ENCODE measurements at places on chromosomes 13 and 19. TPM values are rescaled to one million over a fixed set of nuclear protein-coding genes. Genes with fewer than 3 reads are reported as not detected.
A peak's percentile ranks its signal among the peaks of the same experiment; 100 is the strongest.

Gene CPT1C
- 14.1 TPM for total RNA-seq

GRCh38 chr13:77784515-77784914, 87.0 kb downstream of the SLAIN1 start:
- no peak for DNase-seq

- DNase-seq, result peak; percentile 72
These were observed 22.0 kb downstream of the GPX4 start for GRCh38 chr19:1125601-1126467.

GRCh38 chr13:26820871-26821270, 60.3 kb upstream of the GPR12 start:
- DNase-seq, result no peak

GRCh38 chr13:33004511-33004910, 11.7 kb upstream of the KL start:
- DNase-seq, result peak; percentile 71

GRCh38 chr13:48831248-48831647, 144.5 kb upstream of the FNDC3A start:
- DNase-seq, result no peak

Gene ERICH4
- not detected for total RNA-seq

Gene SYT3
- total RNA-seq, result under 0.01 TPM

- peak; percentile 13 for DNase-seq
These were observed 27.9 kb upstream of the PARP4 start for GRCh38 chr13:24540236-24541126.

GRCh38 chr13:44184740-44185139, 188.9 kb upstream of the SERP2 start:
- DNase-seq, result no peak

DNA sequence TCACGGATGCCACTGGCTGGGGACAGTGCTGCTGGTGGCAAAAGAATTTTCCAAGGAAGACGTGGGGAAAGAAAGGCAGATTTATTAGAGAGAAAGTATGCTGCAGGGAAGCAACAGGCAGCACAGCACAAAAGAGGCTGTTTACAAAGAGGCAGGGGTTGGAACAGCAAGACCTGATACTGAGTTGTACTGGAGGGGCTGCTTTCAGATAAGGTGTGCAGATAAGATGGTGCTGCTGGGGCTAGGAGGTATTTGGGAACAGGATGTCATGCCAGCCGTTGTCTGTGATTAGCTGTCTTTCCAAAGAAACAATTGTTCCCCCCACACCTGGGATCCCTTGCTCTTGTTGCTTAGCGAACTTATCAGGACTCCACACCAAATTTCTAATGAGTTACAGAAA, 2023.3 kb upstream of the PCDH20 start:
- no peak for DNase-seq

DNA sequence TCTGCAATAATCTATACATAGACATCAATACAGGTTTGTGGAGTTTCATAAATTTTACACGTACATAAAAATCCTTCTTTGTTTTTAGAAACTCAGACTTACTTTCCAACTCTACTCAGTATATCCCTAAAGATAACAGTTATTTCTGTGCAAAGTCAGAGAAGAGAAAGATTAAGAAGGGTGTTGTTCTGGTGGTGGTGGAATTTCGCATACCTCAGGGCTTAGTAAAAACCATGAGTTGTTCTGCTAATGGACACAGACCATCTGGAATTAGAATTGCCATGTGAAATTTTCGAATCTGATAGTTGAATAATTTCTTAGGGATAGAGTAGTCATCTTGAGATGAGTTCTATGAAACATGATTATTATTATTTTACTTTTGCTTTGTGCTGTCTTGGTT, 102.7 kb downstream of the ZAR1L start:
- no peak for DNase-seq

DNA sequence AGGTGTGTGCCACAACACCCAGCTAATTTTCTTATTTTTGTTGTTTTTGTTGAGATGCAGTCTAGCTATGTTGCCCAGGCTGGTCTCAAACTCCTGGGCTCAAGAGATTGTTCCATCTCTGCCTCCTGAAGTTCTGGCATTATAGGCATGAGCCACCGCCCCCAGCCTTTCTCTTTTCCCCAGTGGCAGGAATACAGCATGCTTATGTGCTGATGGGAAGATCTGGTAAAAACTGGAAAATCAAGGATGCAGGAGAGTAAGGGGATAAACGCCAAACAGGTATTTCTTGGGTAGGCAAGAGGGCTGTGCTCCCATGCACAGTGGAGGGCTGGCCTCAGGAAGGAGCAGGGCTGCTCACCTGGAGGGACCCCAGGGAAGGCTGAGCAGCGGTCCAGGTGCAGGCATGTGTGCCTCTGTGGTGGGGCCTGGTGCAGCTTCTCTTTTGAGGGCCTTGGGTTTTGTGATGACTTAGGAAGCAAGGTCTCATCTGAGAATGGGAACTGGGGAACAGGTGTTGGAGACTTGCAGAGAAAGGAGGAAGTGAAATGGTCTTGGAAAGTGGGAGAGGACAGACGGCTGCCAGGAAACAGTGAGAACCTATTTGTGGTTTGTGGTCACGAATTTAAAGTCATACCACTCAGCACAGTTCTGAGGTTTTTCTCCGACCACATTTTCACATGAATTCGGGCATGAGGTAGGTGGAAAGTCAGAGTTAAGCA, 106.5 kb downstream of the TEX26 start:
- no peak for DNase-seq
